ENCODE measurements at places on chromosomes 3 and 15.

DNA sequence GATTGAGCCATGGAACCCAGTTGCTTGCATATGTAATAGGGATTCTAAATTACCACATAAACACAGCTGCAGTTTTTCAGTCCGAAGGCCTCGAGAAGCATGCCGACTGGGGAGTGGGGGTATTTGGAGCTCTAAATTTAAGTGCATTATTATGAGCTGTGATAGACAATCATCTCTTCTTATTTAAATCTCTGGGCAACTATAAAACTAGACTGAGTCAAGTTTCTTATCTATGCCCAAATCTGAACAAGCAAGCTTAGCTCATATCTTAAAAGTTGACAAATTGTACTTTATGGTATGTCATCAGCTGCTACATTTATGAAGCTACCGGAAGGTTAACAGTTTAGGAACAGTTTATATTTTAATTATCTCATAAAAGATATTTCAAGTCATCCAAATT, 19.5 kb upstream of the THRB start:
- DNase-seq = no peak

- no peak for DNase-seq
Observed at GRCh38 chr15:51327081-51327480, 11.3 kb downstream of the CYP19A1 start.

DNA sequence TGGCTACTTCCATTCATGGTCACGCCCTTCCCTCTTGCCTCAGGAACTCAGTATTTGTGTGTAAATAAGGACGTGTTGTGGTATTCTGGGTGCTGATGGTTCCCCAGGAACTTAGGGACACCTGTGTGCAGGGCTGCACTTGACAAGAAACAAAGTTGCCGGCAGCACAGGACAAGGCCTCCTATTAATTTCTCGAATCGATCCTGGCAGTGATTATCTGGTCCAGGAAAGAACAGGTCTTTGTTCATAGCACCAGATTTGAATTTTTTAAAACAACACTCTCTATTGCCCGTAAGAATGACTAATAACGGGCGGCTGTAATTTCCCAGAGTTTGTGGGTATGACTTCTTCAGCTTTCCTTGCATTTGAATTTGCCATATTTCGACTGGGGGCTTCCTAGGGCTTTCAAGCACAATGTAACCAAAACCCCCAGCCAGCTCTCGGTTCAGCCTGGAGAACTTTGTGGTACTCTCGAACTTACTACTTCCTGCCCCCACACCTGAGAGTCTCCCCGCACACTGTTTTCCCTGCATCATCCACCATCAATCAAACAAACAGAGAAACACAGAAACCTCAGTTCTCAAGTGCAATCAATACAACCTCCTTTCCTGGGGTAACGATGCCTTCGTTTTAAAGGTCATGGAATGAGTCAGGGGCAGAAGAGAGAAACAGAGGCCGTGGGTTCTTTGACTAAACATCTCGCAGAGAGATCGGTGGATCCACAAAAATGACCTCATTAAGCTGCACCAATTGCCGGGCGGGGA, 241.7 kb upstream of the ICE2 start:
- no peak for DNase-seq

DNA sequence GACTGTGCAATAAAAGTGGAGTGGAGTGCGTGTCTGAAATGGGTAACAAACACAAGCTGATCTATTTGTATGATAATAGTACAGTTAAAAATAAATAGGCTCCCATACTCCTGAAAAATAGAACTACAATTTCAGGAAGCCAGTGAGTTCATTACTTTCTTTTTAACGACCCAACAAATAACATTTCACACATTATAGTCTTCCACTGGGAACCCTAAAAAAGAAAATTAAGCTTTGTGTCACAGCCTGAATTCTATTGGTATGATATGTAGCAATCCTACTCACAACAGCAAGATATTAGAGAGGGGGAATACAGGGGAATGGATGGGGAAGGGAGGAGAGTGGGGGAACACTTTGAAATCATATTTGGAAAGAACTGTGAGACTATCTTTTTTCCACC, 156.9 kb upstream of the CNTN3 start:
- no peak for DNase-seq

DNA sequence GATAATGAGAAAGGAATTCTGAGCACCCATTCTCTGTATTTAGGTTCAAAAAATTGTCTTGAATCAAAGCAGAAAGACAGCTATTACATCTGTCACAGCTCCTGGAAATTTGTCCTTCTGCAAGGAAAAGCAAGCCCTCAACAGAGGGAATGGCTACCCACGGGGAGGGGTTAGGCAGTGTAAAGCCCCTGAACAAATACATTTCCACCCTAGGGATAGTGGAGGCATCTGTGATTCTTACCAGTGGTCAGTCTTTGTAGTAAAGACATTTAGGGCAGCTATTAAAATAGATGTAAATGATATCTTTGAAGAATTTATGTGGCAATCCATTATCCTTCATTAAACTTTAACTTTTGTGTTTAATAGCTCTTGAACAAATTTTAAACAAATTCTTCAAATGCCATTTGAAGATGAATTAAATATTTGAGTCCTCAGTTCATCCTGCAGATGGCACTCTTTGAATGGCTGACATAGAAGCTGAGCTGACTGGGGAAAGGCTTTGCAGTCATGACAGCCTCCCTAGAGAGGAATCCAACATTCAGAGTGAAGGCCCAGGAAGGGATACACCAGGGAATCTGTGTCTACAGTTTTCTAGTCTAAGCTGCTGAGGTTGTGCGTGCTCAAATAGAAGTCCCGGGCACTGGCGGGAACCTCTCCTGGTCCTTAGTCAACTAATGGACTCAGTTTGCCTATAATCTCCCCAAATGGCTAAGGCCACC, 359.7 kb upstream of the ROPN1 start:
- no peak for DNase-seq

DNA sequence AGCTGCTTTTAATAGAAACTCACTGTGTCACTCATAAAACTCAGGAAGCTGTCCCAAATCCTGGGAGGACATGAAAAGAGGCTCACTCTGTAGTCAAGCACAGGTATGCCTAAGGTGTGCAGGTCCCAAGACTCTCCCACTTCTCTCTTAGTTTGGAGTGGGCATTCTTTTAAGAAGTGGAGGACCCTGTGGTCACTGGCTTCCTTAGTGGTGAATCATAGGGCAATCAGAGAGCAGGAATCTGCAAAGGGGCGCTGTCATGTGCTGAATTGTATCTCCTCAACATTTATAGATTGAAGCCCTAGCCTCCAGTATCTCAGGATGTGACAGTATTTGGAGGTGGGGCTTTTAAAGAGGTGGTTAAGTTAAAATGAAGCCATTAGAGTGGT, 47.2 kb upstream of the ZBTB38 start:
- DNase-seq = no peak
